ENCODE measurements at places on chromosomes 2 and 18. TPM values are rescaled to one million over a fixed set of nuclear protein-coding genes. Genes with fewer than 3 reads are reported as not detected.

Gene SPRED2
- 32.7 TPM for total RNA-seq

- H3K36me3 ChIP-seq, result peaks cover 13% of the 10 kb centered on the region
- no peak overlapping the region for H3K4me3 ChIP-seq
- H3K27ac ChIP-seq, result no peak overlapping the region
These were observed 96.9 kb downstream of the HNRNPLL start for GRCh38 chr2:38505779-38506178.

DNA sequence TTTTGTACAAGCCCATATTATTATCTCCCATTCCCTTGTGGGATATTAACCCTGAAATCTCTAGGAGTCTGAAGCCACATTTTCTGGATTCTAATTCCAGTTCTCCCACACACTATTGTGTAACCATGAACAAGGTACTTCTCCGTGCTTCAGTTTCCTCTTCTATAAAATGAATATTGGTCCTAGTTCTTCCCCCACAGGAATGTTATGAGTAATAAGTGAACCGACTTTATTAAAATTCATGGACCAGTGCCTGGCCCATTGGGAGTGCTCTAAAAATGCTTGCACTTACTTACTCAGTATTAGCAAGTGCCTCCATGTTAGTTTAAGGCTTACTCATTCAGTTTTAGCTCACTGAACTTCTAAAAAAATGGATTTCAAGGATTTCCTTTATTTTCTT is 1.4 kb upstream of the ACMSD start:
- peaks cover 19% of the 10 kb centered on the region for H3K36me3 ChIP-seq
- no peak for DNase-seq
- no peaks in the 10 kb centered on the region for H3K27me3 ChIP-seq

- DNase-seq, result no peak
- H3K27ac ChIP-seq, result no peak overlapping the region
- H3K4me1 ChIP-seq, result peaks cover 43% of the 10 kb centered on the region
- H3K4me3 ChIP-seq, result no peak overlapping the region
These were observed 826 bp downstream of the KCNE4 start for GRCh38 chr2:223052548-223053483.

DNA sequence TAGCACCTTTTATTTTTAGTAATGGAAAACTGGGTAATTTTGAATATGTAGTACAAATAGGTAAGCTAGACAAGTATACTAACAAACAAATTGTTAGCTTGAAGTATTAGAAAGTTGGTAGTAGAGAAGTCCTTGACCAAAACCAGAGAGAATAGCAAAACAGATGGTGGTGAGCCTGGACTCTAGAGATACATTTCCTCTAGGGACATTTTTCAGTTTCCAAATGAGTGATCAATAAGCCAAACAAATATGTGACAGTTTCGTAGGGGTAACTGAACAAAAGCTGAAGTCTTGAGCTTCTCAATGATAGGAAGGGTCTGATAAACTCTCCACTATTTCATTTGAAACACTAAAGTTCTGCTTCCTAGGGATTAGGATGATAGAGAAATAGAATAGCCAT is 692.0 kb upstream of the FAM98A start:
- H3K27ac ChIP-seq, result no peak overlapping the region
- no peaks in the 10 kb centered on the region for H3K4me1 ChIP-seq
- H3K36me3 ChIP-seq, result no peaks in the 10 kb centered on the region
- DNase-seq, result no peak

DNA sequence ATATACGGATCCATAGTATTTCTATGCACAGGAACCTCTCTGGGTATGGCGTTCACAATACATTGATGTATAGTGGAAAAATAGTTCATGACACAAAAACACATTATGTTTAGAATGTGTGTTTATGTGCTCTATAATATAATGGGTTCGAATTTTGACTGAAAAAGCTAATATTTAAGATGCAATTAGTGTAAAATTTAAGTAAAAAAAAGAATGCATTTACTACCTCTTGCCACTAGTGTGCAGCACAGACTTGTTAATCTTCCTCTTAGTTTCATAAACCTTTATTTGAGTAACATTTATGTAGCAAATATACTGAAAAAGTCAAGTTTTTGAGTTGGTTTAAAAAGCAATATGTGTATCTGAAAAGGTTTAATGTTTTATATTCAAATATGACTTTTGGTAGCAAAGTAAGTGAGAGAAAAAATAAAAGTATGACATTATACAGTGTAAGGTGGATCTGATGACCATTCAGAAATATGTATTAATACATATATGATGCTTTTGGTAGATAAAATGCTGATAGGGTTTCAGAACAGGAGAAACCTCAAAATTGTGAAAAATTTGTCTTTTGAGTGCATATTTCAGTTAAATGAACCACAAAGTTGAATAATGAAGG is 49.4 kb downstream of the CCDC102B start:
- H3K36me3 ChIP-seq, result no peaks in the 10 kb centered on the region
- no peaks in the 10 kb centered on the region for H3K4me1 ChIP-seq

GRCh38 chr18:27423581-27423980 is 238.5 kb upstream of the CHST9 start:
- H3K27me3 ChIP-seq, result no peaks in the 10 kb centered on the region
- H3K4me3 ChIP-seq, result no peak overlapping the region
- no peak for DNase-seq
- H3K36me3 ChIP-seq, result no peaks in the 10 kb centered on the region
- H3K27ac ChIP-seq, result no peak overlapping the region

- no peak overlapping the region for H3K27ac ChIP-seq
- peaks cover 73% of the 10 kb centered on the region for H3K36me3 ChIP-seq
- DNase-seq, result no peak
- H3K4me3 ChIP-seq, result no peak overlapping the region
- H3K4me1 ChIP-seq, result no peaks in the 10 kb centered on the region
These were observed 67.4 kb downstream of the SMAD2 start for GRCh38 chr18:47863041-47863440.

GRCh38 chr18:11464129-11464528 is 145.3 kb upstream of the SLC35G4 start:
- no peaks in the 10 kb centered on the region for H3K27me3 ChIP-seq
- H3K4me3 ChIP-seq, result no peak overlapping the region
- H3K27ac ChIP-seq, result no peak overlapping the region
- H3K36me3 ChIP-seq, result no peaks in the 10 kb centered on the region
- no peak for DNase-seq

DNA sequence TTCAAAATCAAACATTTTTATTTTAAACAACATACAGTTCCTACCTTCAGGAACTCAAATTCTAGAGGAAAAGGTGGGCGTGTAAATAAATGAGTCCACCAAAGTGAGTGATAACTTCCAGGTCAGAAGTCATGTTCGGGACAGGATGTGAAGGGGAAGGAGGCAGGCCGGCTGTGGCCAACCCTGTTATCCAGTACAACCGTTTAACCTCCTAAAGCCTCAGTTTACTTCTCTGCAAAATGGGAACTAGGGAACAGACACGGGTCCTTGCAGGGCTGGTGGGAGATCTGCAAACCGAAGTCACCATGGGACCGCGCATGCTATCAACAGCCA is 373 bp downstream of the EIPR1 start:
- no peak for DNase-seq
- peaks cover 26% of the 10 kb centered on the region for H3K4me1 ChIP-seq
- H3K4me3 ChIP-seq, result peak overlapping the region; percentile 95

- peak overlapping the region; percentile 13 for H3K4me3 ChIP-seq
- H3K4me1 ChIP-seq, result peaks cover 14% of the 10 kb centered on the region
- peak; percentile 91 for DNase-seq
- no peaks in the 10 kb centered on the region for H3K36me3 ChIP-seq
These were observed 26.8 kb downstream of the MPHOSPH10 start for GRCh38 chr2:71157124-71157793.

DNA sequence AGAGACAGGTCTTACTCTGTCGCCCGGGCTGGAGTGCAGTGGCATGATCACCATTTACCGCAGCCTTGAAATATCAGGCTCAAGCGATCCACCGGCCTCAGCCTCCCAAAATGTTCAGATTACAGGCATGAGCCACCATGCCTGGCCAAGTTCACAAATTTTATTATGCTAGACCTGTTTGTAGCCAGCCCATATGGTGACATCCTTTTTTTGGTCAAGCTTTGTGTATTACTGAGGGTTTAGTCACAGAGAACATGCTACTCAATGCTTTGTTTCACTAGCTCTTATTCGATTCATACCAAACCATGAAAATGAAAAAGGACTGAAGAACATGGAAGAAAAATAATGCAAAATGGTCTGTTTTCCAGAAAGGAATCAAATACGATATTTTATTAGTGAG is 41.4 kb downstream of the DGKD start:
- H3K27ac ChIP-seq, result no peak overlapping the region
- H3K4me3 ChIP-seq, result no peak overlapping the region
- peaks cover 2% of the 10 kb centered on the region for H3K27me3 ChIP-seq
- peaks cover 7% of the 10 kb centered on the region for H3K36me3 ChIP-seq
- H3K4me1 ChIP-seq, result peaks cover 36% of the 10 kb centered on the region

Data from WTC11 (cell line).